ENCODE measurements at places on chromosomes 16 and 17.

DNA sequence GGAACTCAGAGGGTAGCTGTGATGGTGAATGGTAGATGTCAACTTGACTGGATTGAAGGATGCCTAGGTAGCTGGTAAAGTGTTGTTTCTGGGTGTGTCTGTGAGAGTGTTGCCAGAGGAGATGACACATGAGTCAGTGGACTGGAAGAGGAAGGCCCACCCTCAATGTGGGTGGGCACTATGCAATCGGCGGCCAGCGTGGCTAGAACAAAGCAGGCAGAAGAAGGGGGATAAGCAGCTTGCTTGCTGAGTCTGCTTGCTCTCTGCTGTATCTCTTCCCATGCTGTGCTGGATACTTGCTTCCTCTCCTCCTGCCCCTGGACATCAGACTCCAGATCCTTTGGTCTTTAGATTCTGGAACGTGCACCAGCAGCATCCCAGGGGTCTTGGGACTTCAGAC, 128.1 kb downstream of the AIPL1 start:
- no peak for DNase-seq

GRCh38 chr17:71032746-71033273, 863.5 kb downstream of the KCNJ2 start:
- no peak for DNase-seq

- DNase-seq = no peak
Observed at GRCh38 chr16:27838536-27839175, 224.9 kb downstream of the GSG1L start.

- no peak for DNase-seq
Observed at GRCh38 chr16:72989579-72990551, 58.1 kb downstream of the ZFHX3 start.

GRCh38 chr17:6420173-6420641, 14.7 kb downstream of the AIPL1 start:
- no peak for DNase-seq

- no peak for DNase-seq
Observed at GRCh38 chr16:59527206-59527997, 793.3 kb upstream of the GOT2 start.

DNA sequence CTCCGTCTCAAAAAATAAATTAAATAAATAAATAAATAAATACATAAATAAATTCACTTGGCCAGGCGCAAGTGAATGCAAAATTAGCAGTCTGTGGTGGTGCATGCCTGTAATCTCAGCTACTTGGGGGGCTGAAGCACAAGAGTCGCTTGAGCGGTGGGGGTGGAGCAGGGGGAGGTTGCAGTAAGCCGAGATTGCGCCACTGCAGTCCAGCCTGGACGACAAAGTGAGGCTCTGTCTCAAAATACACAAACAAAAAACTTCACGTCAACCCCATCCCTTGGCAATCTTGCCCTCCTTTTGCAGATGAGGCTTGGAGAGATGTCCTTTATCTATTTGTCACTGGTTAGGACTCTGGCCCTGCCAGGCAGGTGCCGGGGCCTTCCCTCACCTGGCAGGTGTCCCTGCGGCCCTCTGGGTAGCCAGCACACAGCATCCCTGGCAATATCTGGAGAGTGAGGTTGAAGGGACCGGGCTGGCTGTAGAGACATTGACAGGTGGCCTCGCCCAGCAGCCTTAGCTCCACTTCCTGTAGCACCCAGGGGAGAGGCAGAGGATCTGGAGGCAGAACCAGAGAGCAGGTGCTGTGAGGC, 4.4 kb downstream of the PRSS36 start:
- no peak for DNase-seq

DNA sequence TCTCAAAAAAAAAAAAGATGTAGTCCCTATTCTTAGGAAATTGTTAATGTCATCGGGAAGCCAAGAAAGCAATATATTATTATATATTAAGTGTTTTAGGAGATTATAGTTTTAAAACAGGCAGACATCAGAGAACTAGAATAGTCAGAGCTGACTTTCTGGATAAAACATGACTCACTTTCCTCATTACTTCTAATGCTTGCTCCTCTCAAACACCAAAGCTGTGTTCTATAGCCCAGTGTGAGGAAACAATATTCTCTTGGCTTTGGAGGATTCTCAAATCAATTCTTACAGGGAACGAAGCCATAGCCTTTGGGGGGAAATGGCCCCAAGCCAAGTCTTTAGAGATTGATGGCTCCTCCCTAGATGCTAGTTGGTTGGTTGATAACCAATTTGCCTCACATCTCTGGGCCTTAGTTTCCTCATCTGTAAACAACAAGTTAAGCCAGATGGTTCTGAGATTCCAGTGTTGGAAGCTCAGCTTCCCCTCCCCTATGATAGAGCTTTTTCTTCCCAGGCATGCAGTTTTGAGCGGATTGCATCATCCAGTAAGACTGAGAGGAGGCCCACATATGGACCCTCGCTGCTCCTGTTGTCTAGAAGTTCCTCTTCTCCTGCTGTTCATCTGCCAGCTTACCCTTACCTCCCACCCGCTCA, 12.4 kb downstream of the NMT1 start:
- no peak for DNase-seq

- no peak for DNase-seq
Observed at GRCh38 chr16:1457489-1458245, 13.3 kb upstream of the CCDC154 start.

DNA sequence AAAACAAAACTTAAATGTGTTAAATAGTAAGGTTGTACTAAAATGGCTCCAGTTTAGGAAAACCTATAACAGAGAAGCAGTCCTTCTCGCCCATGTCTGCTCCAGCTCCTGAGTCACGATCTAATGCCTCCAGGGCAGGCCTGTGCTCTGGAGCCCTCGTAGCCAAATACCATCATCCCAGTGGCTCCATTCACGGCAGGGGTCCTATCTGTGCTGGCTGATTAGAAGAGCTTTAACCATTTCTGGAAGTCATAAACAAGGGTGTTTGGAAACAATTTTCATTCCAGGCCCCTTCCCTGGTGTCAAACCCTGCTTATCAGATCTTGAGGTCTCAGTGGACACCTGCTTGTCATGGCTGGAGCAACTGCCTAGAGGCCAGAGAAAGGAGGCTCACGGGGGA, 336.9 kb downstream of the SOX9 start:
- no peak for DNase-seq

DNA sequence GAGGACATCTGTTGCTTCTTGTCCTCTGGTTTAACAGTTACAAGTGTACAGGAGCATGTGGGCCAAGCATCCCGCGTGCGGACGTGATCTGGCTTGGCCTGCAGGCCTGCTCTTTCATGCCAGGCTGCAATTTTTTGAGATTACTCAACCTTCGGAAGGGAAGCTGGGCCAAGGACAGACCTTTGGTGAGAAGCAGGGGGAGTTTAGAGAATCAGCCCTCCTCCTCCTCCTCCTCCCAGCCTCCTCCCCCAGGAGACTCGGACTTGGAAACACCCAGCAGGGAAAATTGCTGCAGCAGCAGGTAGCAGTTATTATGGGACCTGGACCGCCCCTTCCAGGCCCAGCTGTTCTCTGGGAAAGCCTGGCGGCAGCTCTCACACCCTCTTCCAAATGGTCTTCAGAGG, 5.1 kb upstream of the KLHL36 start:
- DNase-seq = no peak

DNA sequence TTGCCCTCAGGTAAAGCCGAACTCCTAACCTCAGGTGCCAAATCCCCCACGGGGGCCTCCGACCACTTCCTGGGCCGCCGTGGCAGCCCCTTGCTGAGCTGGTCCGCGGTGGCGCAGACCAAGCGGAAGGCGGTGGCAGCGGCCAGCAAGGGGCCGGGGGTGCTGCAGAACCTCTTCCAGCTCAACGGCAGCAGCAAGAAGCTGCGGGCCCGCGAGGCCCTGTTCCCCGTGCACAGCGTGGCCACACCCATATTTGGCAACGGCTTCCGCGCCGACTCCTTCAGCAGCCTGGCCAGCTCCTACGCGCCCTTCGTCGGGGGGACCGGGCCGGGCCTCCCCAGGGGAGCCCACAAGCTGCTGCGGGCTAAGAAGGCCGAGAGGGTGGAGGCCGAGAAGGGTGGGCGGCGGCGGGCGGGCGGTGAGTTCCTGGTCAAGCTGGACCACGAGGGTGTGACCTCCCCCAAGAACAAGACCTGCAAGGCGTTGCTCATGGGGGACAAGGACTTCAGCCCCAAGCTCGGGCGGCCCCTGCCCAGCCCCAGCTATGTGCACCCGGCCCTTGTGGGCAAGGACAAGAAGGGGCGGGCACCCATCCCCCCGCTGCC, 51.6 kb downstream of the ACTG1 start:
- DNase-seq = peak; percentile 65

- no peak for DNase-seq
Observed at GRCh38 chr16:57060323-57061083, 31.9 kb upstream of the CPNE2 start.

GRCh38 chr17:57035971-57036481, 49.0 kb upstream of the AKAP1 start:
- DNase-seq = no peak

- DNase-seq = no peak
Observed at GRCh38 chr17:35542990-35543389, 5.5 kb upstream of the SLFN12L start.

- DNase-seq = no peak
Observed at GRCh38 chr17:6069539-6070429, at the start of gene WSCD1. Gene WSCD1, plus strand, starts transcription at chr17:6070379. Its CDS starts 10,280 bp downstream, at chr17:6080659.

GRCh38 chr16:70480127-70481105, 26.0 kb downstream of the FCSK start:
- no peak for DNase-seq

- DNase-seq = no peak
Observed at GRCh38 chr17:39325528-39326240, 75.7 kb downstream of the FBXL20 start.

DNA sequence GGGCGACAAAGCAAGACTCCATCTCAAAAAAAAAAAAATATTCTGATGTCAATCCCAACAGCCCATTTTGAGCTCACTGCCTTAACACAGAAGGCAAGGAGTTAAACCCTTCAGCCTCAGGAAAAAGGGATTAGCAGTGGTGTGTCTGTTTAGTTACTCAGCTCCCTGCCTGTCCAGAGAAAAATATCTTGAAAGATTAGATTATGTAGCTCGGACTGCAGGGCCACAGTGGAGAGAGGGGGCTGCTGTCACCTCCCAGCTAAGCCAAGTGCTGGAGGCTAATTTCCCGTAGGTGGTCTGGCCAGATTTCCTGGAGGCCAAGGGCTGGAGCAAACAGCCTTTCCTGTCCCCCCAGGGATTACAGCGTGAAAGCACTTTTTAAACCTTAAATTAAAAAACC, 50.3 kb downstream of the C16orf95 start:
- DNase-seq = no peak

DNA sequence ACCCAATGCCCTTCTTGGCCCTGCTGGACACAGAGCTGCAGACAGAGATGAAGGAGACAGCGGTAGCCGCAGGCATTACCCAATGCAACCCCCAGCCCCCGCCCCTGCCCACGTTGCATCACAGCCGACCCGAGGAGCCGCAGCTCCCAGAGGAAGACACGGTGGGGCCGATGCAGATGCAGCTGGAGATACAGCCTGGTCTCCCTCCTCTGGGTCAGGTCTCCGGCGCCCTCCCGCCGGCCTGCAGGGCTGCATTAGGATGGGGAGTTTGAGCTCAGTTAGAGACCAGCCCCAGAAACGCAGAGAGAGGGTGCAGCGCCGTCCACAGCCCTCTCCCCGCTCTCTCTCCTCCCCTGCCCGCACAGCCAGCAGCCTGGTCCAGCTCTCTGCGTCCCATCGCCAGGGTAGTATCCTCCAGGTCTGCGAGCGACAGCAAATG, 19.4 kb upstream of the UBE2I start:
- no peak for DNase-seq

DNA sequence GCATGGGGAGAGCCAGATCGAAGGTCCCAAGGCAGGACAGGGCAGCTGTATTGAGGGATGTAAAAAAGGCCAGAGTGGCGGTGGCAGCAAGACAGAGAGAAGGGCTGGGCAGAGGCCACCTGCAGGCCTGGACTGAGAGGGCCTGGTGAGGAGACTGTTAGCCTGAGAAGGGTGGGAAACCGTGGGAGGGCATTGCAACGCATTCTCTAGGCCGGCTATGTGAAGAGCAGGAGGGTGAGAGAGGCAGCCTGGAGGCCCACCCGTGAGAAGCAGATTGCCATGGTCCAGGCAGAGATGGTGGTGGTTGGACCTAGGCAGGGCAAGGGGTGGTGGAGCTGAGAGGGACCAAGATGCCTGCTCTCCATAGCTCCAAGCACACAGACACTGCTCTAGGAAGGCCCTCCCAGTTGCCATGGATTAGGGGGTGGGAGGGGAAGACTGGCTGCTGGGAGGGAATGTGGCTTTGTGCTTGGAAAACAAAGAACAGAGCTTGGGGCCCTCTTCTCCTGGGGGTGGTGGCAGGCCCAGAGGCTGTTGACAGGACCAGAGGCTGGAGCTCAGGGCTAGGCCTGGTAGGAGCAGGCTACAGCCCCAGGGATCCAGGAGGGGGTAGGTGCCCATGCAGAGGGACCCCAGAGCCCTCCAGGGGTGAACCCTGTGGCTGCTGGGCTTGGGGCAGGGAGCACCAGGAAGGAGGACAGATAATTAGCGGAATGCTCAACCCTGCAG, 12.4 kb upstream of the TCAP start:
- no peak for DNase-seq

DNA sequence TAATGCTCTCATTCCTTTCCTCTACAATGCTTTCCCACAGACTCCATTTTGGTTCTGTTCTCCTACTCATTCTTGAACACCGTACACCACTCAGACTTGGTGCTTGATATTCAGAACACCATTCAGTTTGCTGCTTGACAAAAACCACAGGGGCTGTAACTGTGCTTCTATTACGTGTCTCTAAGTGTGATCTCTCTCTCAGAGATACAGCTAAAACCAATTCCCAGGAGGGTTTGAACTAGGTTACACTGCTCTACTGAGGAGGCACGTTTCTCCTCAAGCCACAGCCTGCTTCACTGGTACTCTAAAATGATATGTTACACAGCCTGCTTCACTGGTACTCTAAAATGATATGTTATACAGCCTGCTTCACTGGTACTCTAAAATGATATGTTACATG, 175.7 kb downstream of the CEP112 start:
- DNase-seq = no peak

DNA sequence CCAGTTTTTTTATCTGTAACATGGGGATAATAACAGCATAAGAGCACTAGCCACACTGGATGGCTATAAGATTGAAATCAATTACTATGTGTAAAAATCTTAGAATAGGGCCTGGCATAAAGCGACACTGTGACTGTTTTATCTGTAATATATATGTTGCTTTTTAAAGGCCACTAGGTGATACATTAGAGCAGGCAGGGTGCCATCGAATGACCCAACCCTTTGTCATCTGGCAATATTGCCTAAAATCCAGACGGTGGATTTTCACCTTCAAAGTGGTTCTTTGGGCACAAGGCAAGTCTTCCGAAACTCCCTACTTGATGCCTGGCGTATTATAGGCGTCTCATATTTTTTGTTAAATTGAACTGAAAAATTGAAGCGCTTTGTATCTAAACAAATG, 69.1 kb downstream of the PRKCA start:
- DNase-seq = no peak
